Stimulated activated CD4-positive, alpha-beta T cell treated with anti-CD3 and anti-CD28 coated beads, Interleukin-4, amount 100 ng/mL, for 24 hours (primary cell): ENCODE measurements at places on chromosomes 12 and 14.

- no peak for DNase-seq
Measured at GRCh38 chr14:68255693-68256178, 436.2 kb downstream of the RAD51B start.

DNA sequence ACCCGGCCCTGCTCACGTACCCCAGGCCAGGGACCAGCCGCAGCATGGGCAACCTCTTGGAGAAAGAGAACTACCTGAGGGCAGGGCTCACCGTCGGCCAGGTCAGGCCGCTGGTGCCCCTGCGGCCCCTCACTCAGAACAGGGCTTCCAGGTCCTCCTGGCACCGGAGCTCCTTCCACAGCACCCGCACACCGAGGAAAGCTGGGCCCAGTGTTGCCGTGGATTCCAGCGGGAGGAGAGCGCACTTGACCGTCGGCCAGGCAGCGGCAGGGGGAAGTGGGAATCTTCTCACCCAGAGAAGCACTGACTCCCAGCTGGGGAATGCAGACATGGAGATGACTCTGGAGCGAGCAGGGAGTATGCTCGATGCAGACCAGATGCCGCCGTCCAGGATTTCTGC is 7.9 kb upstream of the VAMP1 start:
- no peak for DNase-seq

- no peak for DNase-seq
Measured at GRCh38 chr12:14567351-14568162, at the start of gene PLBD1. Gene PLBD1 (minus strand): TSS chr12:14567883. CDS start chr12:14567696, 187 bp downstream.

GRCh38 chr14:54737132-54737711 is 165.4 kb downstream of the GCH1 start:
- peak; percentile 5 for DNase-seq

GRCh38 chr14:99731547-99732435 is 47.7 kb downstream of the CYP46A1 start:
- DNase-seq: no peak

- DNase-seq: no peak
Measured at GRCh38 chr14:28577187-28577586, 189.4 kb upstream of the FOXG1 start.

- no peak for DNase-seq
Measured at GRCh38 chr12:83801972-83802371, 1110.6 kb downstream of the SLC6A15 start.

DNA sequence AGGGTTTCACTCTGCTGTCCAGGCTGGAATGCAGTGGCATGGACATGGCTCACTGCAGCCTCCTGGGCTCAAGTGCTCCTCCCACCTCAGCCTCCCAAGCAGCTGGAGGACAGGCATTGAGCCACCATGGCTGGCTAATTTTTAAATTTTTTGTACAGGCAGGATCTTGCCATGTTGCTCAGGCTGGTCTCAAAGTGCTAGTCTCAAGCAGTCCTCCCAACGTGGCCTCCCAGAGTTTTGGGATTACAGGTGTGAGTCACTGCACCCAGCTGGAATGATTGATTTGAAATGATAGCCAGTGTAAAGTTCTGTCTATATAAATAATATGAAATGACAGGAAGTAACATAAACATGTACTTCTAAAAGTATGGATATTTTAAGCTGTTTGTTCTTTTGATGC is 172.7 kb downstream of the FUT8 start:
- DNase-seq: no peak

- DNase-seq: peak; percentile 33
Measured at GRCh38 chr14:36070031-36070719, 106.3 kb downstream of the PTCSC3 start.

DNA sequence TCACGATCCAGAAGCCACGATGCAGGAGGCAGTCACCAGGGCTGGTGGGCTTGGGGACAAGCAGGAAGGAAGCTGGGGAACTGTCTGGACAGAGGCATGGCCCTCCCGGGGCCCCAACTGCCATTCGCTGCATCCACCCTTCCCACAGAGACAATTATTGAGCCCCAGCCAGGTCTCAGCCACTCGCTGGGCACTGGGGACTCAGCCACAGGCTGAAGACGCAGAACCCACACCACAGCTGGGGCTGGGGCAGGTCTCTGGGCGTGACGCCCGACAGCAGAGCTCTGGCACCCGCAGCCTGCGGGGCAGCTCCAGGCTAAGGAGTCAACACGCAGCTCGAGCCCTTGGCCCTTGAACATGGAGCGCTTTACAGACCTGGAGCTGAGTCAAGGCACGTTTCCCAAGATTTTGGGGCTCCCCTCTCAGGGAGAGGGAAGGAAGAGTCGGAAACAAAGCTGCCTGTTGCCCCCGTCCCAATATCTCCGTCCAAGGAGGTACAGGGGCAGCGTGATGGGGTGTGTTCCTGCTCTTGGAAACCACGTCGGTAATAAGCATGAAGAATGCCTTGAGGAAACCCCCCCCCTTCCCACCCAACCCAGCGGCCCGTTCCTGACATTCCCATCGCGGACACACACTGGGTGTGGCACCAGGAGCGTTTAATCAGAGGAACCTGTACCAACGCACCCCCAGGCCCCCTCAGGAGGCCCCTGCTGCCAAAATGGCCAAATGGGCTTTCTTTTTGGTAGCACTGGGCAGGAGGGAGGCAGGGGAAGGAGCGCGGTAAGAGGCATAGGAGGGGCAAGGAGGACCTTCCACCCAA is 6.7 kb downstream of the RIMBP2 start:
- DNase-seq: no peak

DNA sequence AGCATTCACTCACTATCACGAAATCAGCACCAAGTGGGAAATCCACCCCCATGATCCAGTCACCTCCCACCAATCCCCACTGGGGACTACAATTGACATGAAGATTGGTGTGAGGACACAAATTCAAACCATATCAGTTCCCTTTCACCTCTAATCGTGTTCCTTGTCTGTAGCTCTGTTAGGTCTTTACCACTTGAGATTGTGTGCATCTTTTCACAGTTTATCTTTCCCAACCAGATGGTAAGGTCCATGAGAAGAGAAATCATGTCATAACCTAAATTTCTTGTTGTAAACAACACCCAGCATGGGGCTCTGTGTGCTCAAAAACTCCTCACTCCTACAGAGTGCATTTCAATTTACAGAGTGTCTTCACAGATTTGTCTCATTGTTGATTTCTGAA is 27.1 kb upstream of the PCED1B start:
- DNase-seq: no peak

- no peak for DNase-seq
Measured at GRCh38 chr12:20423557-20423956, 55.2 kb downstream of the PDE3A start.

GRCh38 chr14:65071544-65071943 is 30.8 kb downstream of the MAX start:
- DNase-seq: no peak

GRCh38 chr12:42735861-42736361 is 146.4 kb upstream of the PRICKLE1 start:
- no peak for DNase-seq

DNA sequence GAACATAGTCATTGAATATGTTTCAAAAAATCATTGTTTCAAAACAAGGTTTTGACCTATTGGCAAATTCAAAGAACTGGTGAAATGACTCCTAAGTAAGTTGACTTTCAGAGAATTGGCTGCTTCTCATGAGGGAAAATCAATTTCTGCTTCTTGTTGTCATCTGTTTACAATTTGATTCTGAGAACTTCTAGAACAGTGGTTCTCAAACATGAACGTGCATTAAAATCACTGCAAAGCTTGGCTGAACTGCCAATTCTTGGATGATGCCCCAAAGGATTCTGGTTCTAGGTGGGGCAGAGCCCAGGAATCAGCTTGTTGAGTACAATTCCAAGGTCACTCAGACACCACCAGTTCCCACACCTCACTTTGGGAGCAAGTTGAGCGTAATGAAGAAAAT is 83.9 kb downstream of the ZFP36L1 start:
- DNase-seq: no peak

DNA sequence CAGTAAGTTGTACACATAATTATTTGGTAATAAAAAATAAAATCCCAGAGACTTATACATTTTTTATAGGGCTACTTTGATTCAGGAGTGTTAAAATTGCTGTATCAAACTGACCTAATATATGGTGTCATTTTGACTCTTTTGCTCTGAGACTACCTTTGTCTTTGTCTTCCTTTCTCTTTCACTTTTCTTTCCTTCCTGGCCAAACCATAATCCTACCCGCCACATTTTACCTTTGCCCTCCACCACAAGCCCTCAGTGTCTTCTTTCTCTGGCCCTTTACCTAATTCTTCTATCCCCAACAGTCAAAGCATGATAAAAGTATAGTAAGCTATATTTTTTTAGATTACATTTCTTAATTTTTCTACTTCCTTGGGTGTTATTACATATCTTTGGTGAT is 62.0 kb downstream of the CAND1 start:
- DNase-seq: no peak

GRCh38 chr12:1766110-1766509 is 54.3 kb upstream of the LRTM2 start:
- DNase-seq: no peak

- DNase-seq: no peak
Measured at GRCh38 chr14:88990856-88991255, 166.4 kb downstream of the TTC8 start.

- DNase-seq: no peak
Measured at GRCh38 chr14:63229330-63230059, 25.3 kb downstream of the RHOJ start.
